ENCODE measurements at places on chromosomes 16 and 17.

DNA sequence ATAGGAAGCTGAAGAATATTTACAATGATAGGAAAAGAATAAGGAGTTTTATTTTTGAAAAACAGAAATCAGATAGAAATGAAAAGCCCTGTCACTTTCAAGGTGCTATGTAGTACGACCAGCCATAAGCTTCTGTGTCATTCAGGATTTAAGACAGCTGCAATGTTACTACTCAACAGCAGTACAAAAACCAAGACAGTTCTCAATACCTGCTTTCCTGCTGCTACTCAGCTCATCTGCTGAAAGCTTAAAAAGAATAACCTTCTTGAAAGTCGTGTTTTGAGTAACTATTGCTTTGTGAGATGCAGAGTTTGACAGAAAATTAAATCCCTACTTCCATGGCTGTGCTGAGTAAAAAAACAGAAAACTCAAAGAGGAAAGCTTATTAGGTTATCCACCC is 8.7 kb downstream of the GRB2 start:
- H3K36me3 ChIP-seq, result peaks cover 6% of the 10 kb centered on the region
- peaks cover 20% of the 10 kb centered on the region for H3K4me1 ChIP-seq
- no peaks in the 10 kb centered on the region for H3K27me3 ChIP-seq
- no peak overlapping the region for H3K4me3 ChIP-seq

- H3K4me3 ChIP-seq, result no peak overlapping the region
- no peak overlapping the region for H3K27ac ChIP-seq
- H3K27me3 ChIP-seq, result no peaks in the 10 kb centered on the region
- H3K4me1 ChIP-seq, result no peaks in the 10 kb centered on the region
These were observed 224.5 kb upstream of the CNTNAP4 start for GRCh38 chr16:76052725-76053124.

GRCh38 chr17:71337938-71338337 is 782.9 kb upstream of the SOX9 start:
- DNase-seq, result no peak
- H3K27ac ChIP-seq, result no peak overlapping the region
- H3K4me3 ChIP-seq, result no peak overlapping the region
- no peaks in the 10 kb centered on the region for H3K36me3 ChIP-seq

- peaks cover 92% of the 10 kb centered on the region for H3K36me3 ChIP-seq
- H3K27ac ChIP-seq, result no peak overlapping the region
- DNase-seq, result no peak
- no peaks in the 10 kb centered on the region for H3K27me3 ChIP-seq
- no peaks in the 10 kb centered on the region for H3K4me1 ChIP-seq
These were observed 8.1 kb downstream of the FASN start for GRCh38 chr17:82089723-82090548.

GRCh38 chr16:87822108-87822970 is 47.0 kb downstream of the SLC7A5 start:
- peaks cover 6% of the 10 kb centered on the region for H3K4me1 ChIP-seq
- no peaks in the 10 kb centered on the region for H3K36me3 ChIP-seq
- H3K27me3 ChIP-seq, result no peaks in the 10 kb centered on the region
- H3K27ac ChIP-seq, result no peak overlapping the region
- DNase-seq, result no peak

- no peak overlapping the region for H3K4me3 ChIP-seq
- H3K27ac ChIP-seq, result no peak overlapping the region
- H3K36me3 ChIP-seq, result peaks cover 23% of the 10 kb centered on the region
- DNase-seq, result no peak
- H3K4me1 ChIP-seq, result no peaks in the 10 kb centered on the region
These were observed 28.1 kb downstream of the SERPINF1 start for GRCh38 chr17:1789936-1790335.

- H3K4me1 ChIP-seq, result no peaks in the 10 kb centered on the region
- no peak overlapping the region for H3K27ac ChIP-seq
- no peak overlapping the region for H3K4me3 ChIP-seq
These were observed 21.2 kb downstream of the MNT start for GRCh38 chr17:2379489-2380225.

- H3K27me3 ChIP-seq, result no peaks in the 10 kb centered on the region
- H3K4me3 ChIP-seq, result no peak overlapping the region
- H3K27ac ChIP-seq, result no peak overlapping the region
- no peak for DNase-seq
These were observed 20.8 kb downstream of the ABCC1 start for GRCh38 chr16:15970202-15970601.

DNA sequence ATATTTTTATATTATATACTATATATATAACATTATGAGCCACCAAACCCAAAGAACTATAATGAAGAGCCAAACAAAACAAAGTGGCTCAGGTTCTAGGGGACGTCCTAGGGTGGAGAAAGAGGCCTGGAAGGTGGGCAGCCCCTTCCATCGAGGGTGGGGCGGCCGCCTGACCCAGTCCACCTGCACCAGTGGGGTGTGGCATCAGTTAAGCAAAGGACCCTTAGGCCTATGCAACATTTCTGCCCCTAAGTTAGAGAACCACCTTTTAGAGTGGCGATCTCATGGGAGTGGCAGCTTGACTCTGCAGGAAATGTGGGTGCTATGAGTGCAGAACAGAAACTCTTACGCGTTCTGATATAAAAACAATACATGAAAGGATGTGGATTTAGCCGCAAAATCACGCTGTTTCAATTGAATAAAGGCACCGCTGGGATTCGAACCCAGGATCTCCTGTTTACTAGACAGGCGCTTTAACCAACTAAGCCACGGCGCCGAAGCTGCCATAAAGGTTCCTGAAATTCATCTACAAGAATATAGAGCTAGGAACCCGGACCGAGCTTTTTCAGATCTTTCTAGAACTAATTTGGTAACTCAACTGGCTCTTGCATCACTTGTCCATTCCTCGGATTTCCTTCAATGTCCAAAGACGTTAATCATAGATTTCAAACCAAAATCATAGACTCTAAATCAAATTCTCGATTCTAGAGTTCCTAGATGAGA is 15.6 kb upstream of the AURKB start:
- H3K4me1 ChIP-seq, result peaks cover 15% of the 10 kb centered on the region
- H3K27me3 ChIP-seq, result no peaks in the 10 kb centered on the region
- H3K36me3 ChIP-seq, result peaks cover 36% of the 10 kb centered on the region
- H3K27ac ChIP-seq, result peak overlapping the region; percentile 26
- DNase-seq, result peak; percentile 39

GRCh38 chr16:23082161-23082788 is 67.0 kb downstream of the USP31 start:
- H3K4me1 ChIP-seq, result no peaks in the 10 kb centered on the region
- H3K27ac ChIP-seq, result no peak overlapping the region
- no peaks in the 10 kb centered on the region for H3K27me3 ChIP-seq
- DNase-seq, result no peak
- H3K4me3 ChIP-seq, result no peak overlapping the region
- H3K36me3 ChIP-seq, result peaks cover 4% of the 10 kb centered on the region

- no peaks in the 10 kb centered on the region for H3K36me3 ChIP-seq
- peaks cover 25% of the 10 kb centered on the region for H3K27me3 ChIP-seq
- no peak overlapping the region for H3K27ac ChIP-seq
- H3K4me1 ChIP-seq, result peaks cover 4% of the 10 kb centered on the region
These were observed 53.7 kb upstream of the DLX4 start for GRCh38 chr17:49915260-49915659.

GRCh38 chr17:80782536-80783427 is 208.9 kb upstream of the CHMP6 start:
- no peaks in the 10 kb centered on the region for H3K27me3 ChIP-seq
- H3K27ac ChIP-seq, result peak overlapping the region; percentile 60
- no peak for DNase-seq
- peaks cover 12% of the 10 kb centered on the region for H3K36me3 ChIP-seq
